Cortex of kidney (tissue), 1 donor: ENCODE measurements at places on chromosomes 11 and 22.

DNA sequence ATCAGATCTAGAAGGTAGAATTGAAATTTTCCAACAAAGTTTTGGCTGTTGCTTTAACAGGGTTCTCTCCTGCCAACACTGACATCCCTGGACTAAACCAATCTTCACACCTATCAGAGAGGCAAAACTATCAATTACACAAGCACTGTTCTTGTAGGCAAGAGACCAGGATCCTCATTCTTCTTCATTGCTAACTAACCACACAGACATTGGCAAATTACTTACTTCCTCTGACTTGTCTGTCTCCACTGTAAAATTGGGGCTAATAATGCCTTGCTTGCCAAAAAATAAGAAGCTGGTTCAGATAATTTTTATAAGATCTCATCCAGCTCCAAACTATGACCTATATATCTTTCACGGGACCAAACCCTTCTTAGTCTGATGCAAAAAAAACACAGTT, 93.8 kb upstream of the DDI1 start:
- no peak for DNase-seq

GRCh38 chr11:36469881-36470802, 39.9 kb downstream of the TRAF6 start:
- no peak for DNase-seq

DNA sequence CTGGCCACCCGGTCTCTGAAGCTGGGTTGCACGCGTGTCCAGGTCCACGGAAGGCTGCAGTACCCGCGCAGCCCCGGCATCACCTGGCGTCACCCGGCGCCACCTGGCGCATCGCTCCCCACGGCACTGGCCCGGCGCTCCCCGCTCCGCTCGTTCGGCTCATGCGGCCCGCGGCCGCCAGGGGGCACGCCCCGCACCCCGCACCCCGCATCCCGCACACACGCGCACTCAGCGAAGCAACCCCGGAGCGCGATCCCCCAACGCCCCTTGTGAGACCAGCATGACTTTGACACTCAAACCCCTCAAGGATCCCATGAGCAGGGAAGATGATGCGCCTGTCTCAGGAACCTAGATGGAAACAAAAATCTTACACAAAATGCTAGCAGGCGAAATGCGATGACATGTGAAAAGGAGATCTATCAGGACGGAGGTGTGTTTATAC, 11.9 kb downstream of the B3GNT6 start:
- DNase-seq: no peak

DNA sequence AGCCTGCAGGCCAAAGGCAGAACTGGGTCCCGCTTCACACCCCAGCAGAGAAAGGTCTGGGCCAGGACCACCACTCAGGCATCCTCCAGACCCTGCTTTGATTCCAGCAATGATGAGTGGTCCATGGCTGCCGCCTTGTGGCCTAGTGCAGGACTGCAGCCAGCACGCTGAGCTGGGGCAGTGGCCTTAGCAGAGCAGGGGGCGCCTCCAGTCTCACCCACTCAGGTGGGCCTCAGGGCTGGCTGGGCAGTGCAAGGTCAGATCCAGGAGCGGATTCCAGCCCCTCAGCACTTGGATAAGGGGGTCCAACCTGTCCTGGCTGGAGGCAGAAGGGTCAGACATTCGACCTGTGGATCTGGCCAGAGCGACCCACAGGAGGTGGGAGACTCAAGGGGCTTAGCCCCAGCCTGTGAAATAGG, 9.6 kb upstream of the PDE2A start:
- DNase-seq: no peak

- no peak for DNase-seq
Observed at GRCh38 chr11:69339041-69339733, 45.2 kb downstream of the MYEOV start.

GRCh38 chr11:109644152-109644551, 222.2 kb downstream of the C11orf87 start:
- DNase-seq: no peak

GRCh38 chr22:36731916-36732315, 28.4 kb upstream of the CACNG2 start:
- DNase-seq: no peak

- DNase-seq: no peak
Observed at GRCh38 chr22:19704355-19705015, 9.8 kb upstream of the SEPTIN5 start.

DNA sequence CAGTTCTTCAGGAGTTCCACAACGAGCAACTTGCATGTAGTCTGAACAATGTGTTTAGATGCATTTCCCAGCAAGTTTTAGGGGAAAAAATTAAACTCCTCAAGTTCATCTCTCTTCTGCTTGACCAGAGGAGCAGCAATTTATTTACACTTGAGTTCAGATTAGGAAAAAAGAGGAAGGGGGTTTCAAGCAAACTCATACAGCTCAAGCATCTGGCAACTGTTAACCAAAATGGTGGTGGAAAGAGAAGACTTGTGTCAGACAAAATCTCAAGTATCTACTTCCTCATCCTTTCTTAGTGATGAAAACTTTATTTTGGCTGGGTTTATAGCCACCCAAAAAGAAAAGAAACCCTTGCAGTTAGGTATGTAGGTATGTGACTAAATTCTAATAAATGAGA, 29.1 kb upstream of the PICALM start:
- no peak for DNase-seq

GRCh38 chr22:24751518-24751917, 23.0 kb downstream of the PIWIL3 start:
- no peak for DNase-seq

DNA sequence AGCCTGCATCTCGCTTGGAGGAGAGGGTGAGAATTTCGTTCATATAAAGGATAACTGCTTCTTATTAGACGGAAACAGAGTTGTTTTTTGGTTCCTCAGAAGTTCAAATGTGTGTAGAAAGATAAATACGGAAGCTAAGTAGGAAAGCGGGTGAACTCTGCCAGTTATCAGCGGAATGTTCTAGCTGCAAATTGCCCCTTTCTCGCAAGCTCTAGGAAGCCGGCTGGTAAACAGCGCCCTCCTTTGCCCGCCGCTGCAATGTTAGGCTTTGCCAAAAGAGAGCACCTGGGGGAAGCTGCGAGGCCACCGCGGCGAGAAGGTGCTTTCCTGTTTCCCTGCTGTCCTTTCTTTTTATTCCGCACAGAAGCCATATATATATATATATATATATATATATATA, 67.0 kb downstream of the IGLL5 start:
- DNase-seq: no peak

DNA sequence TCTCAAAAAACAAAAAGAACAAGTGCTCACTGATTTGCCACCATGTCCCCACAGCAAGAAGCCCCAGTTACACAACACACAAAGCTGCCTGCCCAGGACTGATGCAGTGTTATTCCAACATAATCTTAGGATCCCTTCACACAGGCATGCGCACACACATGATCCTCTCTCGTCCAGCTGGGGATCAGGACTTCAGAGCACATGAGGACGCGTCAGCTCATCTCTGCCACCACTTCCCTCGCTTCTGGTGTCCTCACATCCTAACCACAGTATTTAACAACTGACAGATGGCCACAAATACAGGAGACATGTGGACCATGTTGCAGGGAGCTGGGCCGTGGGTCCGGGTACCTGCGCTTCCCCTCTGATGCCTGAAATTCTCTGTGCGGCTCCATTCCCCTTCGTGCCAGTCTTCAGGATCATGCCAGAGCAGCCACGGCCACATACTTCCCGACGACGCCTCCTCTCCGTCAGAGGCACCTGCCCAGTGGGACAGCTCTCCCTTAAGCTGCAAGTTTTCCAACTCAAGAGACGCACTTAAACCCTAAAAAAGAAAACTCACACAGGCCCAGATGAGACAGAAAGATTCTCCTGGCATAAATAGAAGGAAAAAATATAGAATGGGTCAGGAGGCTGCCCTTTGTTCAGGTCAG, 68.3 kb downstream of the PACSIN2 start:
- no peak for DNase-seq

- DNase-seq: no peak
Observed at GRCh38 chr22:32591620-32592019, 117.0 kb downstream of the FBXO7 start.

- DNase-seq: no peak
Observed at GRCh38 chr11:11748706-11749365, 92.9 kb upstream of the USP47 start.

DNA sequence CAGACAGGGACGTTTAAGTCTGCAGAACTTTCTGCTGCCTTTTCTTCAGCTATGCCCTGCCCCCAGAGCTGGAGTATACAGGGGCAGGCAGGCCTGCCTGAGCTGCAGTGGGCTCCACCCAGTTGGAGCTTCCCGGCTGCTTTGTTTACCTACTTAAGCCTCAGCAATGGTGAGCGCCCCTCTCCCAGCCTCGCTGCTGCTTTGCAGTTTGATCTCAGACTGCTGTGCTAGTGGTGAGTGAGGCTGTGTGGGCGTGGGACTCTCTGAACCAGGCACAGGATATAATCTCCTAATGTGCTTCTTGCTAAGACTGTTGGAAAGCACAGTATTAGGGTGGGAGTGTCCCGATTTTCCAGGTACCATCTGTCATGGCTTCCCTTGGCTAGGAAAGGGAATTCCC, 38.5 kb downstream of the NELL1 start:
- DNase-seq: no peak
